ENCODE measurements at places on chromosomes 7 and 10.
A peak's percentile ranks its signal among the peaks of the same experiment; 100 is the strongest.

- DNase-seq = no peak
These were observed 1.4 kb downstream of the TMEM243 start for GRCh38 chr7:87217983-87218653.

DNA sequence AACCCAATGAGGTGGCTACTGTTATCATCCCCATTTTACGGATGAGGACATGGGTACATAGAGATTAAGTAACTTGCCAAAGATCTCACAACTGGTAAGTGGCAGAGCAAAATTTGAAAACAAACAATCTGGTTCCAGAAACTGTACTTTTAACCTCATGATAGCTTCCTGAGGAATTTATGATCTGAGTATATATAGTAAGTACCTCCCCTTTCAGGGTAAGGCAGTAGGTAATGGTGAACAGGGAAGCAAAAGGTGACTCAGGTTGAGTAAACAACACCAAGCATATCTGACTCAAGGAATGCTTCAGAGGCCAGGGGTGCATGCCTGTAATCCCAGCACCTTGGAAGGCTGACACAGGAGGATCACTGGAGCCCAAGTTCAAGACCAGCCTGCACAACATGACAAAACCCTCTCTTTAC lies 21.1 kb downstream of the KLLN start:
- no peak for DNase-seq

GRCh38 chr10:22805304-22805703 lies 90.9 kb upstream of the PIP4K2A start:
- no peak for DNase-seq

DNA sequence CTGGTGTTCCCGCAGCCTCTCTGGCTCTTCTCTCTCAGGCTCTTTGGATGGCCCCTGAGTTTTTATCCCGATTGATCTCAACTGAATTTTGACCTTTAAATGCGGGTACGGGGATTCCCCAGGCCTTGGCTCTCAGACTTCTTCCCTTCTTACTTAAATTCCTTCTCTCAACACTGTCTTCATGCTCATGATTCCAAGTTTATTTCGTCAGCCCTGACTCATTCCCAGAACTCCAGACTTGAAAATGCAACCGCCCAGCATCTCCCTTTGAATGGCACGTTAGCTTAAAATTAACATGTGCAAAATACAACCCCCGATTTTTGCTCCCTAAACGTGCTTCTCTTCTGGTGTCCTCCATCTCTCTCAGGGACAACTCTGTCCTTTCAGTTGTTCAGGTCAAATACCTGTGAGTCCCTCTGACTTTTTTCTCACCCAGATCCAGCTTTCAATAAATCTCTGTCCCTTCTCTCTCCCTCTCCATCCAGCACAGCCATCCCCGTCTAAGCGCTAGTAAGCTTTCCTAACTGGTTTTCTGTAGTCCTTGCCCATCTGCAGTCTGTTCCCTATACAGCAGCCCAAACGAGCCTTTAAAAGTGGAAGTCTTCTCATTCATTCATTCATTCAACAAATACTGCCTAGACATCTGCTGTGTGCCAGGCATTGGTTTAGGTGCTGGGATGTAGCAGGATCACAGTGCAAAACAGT lies 7.1 kb downstream of the HECW1 start:
- DNase-seq = no peak

DNA sequence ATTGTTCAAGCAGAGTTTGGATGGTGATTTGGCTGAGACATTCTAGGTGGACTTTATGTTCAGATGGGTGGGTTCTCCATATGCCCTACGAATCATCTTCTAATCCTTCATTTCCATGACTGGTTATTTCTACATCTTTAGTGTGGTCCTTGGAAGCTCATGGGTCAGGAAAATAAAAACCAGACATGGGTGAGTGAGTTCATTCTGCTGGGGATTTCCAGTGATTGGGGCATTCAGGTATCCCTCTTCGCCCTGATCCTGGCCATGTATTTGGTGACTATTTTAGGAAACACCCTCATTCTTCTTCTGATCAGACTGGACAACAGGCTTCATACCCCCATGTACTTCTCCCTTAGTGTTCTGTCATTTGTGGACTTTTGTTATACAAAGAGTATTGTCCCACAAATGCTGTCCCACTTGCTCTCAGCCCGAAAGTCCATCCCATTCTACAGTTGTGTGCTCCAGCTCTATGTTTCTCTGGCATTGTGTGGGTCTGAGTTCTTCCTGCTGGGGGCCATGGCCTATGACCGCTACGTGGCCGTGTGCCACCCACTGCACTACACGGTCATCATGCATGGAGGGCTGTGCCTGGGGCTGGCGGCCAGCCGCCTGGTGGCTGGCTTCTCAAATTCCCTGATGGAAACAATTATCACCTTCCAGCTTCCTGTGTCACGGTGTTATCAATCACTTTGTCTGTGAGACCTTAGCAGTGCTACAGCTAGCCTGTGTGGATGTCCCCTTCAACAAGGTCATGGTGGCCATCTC lies 19.2 kb upstream of the OR6B1 start:
- DNase-seq = no peak

GRCh38 chr7:3616306-3616705 lies 315.3 kb downstream of the SDK1 start:
- no peak for DNase-seq

- DNase-seq = no peak
These were observed 78.9 kb downstream of the MICALL2 start for GRCh38 chr7:1380231-1380815.

DNA sequence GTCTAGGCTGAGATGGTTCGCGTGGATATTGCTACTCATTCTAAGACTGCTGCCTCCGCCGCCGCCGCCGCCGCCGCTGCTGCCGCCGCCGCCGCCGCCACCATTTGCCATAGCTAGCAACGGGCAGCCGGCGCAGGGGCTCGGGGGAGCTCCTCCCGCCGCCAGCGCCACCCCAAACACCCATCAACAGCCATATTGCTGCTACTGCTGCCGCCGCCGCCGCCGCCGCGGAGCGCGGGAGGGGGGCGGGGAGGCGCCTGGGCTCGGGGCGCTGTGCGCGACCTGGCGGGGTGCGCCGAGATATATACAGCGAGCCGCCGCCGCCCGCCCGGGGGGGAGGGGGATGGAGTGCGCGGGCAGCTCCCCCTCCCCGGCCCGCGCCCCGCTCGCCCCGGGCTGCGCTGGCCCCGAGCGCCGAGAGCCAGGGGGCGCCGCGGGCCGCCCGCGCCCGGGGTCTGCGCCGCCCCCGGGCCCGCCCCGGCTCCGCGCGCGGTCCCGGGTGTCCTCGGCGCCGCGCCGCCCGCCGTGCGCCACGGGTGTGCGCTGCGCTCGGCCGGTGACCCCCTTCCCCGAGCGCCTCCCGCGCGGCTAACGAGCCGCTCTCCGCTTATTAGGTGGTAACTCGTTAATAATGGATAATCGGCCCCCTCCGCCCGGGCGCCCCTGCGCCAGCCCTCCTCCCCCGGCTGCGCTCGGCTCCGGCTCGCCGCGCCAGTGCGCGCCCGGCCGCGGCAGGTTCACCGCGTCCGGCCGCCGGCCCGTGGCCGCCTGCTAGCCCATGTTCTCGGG lies at the start of gene KCNMA1:
Gene KCNMA1, minus strand, starts transcription at position 277 of the 789 bp plus-strand sequence.
- DNase-seq = peak; percentile 56

DNA sequence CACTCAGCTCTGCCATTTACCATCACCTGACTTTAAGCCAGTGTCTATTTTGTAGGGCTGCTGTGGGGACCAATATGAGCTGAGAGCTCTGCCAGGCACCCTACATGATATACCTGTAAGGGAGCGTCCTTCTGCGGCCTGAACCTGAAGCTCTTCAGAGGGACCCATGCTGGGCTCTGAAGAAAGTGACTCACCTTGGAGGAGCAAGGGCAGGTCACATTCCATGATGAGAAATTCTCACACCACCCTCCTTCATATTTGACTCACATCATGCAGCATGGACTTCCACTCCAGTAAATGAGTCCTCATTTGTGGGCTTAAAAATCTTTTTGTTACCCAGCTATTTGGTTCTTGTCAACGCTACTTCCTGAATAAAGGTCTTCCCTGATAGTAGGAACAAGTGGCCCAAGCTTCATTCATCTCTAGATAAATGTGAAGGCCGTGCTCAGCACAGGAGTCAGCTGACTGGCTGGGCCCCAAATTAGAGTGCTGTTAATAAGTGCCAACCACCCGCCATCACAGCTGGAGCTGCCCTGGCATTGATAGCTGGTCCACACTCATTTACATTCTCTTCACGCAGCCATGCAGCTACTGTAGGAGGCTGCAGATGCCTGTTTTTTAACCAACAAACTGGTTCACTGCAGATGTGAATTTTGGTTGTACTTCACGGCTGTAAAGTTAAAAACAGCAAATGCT lies 78.4 kb downstream of the RNF216 start:
- DNase-seq = no peak

DNA sequence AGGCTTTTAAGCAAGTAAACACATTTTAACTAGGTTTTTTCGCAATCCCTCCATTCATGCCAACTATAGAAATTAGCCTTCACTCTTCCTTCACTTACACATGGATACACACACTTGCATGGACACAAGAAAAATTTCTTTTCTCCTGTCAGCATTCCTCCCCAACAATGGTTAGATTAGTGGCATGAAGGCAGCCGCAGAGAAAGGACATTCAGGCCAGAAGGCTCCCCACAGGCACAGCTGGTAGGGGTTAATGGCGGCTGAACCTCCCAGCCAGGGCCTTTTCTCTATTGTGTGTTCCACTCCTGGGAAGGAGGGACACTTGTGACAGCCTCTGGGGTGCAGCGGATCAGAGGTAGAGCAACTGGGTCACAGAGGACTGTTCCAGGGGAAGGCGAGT lies 255.0 kb upstream of the SP8 start:
- no peak for DNase-seq

DNA sequence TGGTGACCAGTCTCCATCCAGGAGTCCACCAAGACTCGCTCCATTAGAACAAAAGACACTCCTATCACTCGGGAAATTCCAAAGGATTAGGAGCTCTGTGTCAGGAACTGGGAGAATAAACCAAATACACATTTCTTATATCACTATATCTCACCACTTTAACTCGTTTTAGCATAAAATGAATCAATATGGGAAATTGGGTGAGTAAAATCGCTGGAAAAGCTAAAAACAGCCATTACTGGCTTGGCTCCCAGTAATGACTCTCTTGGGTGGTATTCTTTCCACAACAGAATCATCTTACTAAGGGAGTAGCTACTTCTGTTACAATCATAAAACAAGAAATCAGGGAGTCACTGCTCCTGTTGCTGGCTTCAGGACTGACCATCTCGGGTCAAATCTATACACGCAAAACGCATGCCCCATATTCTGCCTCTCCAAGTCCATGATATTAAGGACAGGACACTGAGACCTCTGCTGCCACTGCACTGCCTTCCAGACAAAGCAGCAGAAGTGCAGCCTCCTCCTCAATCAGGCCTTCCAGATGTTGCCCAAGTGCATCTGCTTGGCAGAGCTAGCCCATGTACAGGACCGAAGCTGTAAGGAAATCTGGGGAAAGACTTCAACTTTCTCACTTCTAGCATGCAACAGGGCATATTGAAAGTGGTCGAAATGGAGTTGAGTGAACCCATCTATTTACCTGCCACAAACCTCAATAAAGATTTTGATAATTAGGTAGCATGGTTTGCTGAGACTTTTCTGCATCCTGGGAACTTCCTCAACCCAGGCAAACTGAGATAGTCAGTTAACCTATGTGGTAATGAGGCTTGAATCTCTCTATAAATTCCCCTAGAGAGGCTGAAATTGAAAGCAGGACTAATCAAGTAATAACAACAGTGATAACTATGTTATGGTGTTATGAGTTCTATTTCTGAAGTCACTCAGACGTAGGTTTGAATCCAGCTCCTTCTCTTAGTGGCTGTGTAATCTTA lies 14.4 kb upstream of the PANK1 start:
- DNase-seq = no peak

DNA sequence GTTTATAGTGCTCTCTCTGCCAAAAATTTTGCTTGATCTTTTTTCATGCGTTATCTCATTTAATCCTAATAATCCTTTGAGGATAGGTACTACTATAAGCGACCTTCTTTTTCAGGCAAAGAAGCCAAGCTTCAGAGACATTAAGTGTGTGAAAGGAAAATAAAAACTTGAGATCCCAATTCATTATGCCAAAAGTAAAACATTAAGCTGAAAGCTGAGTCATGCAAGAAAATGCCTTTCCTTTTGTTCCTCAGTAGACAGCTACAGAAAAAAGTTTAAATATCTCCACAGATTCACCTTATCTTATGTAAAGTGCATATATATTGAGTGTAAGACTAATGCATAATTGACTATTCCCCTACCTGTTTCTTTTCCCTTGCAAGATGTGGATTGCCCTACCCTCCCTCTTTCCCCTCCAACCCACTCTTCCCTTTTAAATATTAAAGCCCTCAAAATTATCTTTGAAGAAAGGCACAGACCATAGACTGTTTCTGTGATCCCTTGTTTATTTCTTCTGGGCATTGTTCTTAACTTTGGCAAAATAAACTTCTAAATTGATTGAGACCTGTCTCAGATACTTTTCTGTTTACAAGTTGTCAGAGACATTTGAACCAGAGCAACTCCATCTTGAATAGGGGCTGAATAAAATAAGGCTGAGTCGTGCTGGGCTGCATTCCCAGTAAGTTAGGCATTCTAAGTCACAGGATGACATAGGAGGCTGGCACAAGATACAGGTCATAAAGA lies 1139.9 kb upstream of the LRRN3 start:
- DNase-seq = no peak

GRCh38 chr10:89556600-89556999 lies 21.2 kb upstream of the SLC16A12 start:
- DNase-seq = no peak

GRCh38 chr7:114959931-114960330 lies 38.0 kb downstream of the MDFIC start:
- DNase-seq = no peak

DNA sequence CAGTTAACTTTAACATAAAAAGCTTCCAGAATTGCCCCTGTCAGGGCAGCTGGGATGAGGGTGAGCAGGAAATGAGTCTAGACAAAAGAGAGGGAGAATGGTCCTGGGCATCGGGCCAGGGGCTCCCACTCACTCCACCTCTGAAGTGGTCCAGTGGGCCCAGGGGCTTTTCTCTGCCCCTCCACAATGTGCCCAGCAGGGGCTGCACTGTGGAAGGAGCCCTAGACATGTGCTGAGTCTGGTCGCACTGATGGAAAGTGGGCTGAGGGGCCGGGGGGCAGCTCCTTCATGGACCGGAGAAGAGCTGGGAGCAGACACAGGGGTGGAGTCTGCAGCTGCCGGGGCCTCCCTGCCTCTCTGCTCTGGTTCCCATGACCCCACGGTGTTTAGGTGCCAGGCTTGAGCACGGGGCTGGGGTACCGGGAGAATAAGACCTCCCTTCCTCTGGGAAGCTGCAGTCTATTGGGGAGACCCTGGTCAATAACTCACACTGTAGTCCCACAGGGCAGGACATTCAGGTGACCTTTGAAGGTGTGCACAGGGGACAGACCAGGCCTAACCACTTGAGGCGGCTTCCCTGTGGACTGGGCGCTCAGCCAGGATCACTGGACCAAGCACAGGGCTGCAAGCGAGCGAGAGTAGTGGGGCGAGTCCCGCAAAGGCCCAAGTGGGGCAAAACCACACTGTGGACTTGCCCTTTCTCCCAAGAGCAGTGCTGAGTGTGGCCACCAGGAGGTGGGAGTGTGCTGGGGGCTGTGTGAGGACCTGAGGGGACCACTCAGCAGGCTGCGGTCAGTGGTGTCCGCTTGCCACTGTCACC lies 6.1 kb downstream of the ADCY1 start:
- DNase-seq = no peak

DNA sequence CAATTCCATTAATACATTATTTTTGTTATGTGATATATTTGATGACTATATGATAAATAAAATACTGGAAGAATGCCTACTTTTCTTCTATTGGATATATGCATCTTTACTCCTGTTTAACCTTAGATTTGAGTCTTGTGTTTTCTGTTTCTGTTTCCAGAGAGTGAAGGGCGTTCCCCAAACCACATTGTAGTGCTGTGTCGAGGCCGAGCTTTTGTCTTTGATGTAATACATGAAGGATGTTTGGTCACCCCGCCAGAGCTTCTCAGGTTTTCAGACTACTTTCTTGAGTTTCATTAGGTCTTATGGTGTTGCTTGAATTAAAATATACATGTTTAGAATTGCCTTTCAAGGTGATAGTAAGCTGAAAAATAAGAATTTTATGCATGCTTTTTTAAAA lies 23.8 kb downstream of the CROT start:
- no peak for DNase-seq

Data from uterus (tissue), 4 donors.